Stimulated activated CD8-positive, alpha-beta memory T cell treated with anti-CD3 and anti-CD28 coated beads, Interleukin-2, amount 100 ng/mL, for 1 hour (primary cell): ENCODE measurements at places on chromosomes 12 and 14.

DNA sequence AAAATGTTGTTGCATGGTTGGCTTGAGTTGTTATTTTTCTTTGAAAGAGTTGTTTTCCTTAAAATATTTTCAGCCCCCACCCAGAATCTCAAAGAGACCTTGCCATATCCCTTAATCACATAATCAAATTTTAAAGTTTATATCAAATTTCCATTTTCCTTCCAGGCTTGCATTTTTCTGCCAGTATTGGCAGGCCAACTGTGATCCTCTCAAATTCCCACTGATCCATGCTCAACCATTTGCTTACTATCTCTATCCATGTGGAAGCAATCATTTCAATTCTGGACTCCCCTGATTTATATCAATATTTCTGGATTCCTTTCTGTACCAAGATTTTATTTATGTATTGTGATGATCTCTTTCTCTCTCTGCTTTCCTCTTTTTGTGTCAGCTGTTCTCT, 64.2 kb upstream of the PYGL start:
- no peak for DNase-seq

DNA sequence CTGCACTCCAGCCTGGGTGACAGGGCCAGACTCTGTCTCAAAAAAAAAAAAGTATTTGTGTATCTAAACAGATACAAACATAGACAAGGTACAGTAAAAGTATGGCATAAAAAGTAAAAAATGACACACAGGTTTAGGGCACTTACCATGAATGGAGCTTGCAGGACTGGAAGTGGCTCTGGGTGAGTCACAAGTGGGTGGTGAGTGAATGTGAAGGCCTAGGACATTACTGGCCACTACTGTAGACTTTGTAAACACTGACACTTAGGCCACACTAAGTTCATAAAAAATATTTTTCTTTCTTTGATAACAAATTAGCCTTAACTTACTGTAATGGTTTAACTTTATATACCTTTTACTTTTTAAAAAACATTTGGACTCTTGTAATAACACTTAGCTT, 38.0 kb upstream of the EIF5 start:
- no peak for DNase-seq

DNA sequence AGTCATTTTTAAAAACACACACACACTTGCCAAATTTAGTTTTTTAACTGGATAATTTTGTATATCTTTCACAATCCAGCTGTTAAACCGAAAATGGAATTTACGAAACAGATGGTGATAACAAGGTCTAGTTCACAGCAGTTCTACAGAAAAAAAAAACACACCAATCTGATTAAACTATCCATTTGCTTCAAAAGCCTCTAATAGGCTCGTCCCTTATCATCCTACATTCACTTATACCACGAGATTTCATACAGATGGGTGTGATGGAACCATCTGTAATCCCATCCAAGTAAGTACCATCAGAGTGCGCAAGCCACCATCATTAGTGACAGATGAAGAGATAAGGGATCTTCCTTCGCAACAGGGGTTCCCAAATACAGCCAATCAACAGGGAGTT, 20.1 kb downstream of the GCH1 start:
- DNase-seq: no peak

DNA sequence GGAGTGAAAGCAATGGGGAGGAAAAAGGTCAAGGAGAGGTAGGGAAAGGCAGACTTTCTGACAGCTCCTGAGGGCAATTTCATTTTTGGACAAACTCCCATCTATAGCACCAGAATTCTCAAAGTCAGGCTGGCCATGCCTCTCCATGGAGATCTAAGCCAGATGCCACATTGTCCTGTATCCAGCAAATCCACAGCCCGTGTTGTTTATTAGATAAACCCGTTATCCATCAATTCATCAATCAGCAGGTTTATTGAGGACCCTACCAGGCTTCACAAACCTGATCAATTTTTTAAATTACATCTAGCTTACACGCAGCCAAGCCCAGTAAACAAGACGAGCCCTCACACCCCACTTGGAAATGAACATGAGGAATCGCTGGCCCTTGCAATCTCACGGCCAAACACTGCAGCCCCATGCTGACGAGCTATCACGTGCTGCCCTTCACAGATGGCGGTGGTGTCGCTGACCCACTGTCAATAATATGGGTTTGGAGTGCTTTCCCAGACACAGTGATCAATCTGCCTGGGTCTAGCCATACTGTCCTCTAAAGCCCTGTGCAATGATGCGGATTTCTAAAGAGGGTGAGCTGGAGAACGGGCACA, 332.9 kb downstream of the DPF3 start:
- no peak for DNase-seq

- DNase-seq: no peak
These were observed 282.3 kb upstream of the DIO2 start for GRCh38 chr14:80493620-80494019.

GRCh38 chr12:32486158-32486557, 86.8 kb downstream of the FGD4 start:
- DNase-seq: no peak

- no peak for DNase-seq
These were observed 45.8 kb upstream of the ATP23 start for GRCh38 chr12:57895389-57896114.

GRCh38 chr14:88426271-88426670, 40.8 kb downstream of the SPATA7 start:
- DNase-seq: no peak

GRCh38 chr14:55118761-55119160, 10.3 kb upstream of the LGALS3 start:
- DNase-seq: no peak

- DNase-seq: no peak
These were observed 72.0 kb upstream of the VRK1 start for GRCh38 chr14:96725232-96725631.

GRCh38 chr14:52701223-52701622, 5.8 kb upstream of the PSMC6 start:
- no peak for DNase-seq

GRCh38 chr12:117844114-117844830, 124.5 kb downstream of the KSR2 start:
- no peak for DNase-seq

GRCh38 chr12:52323416-52324152, 2.4 kb upstream of the KRT83 start:
- no peak for DNase-seq

- peak; percentile 47 for DNase-seq
These were observed at the start of gene CMAS for GRCh38 chr12:22046090-22046967. Gene CMAS (plus strand): TSS chr12:22046218. CDS start chr12:22046304, 86 bp downstream.

GRCh38 chr14:55425091-55425490, 13.5 kb upstream of the ATG14 start:
- no peak for DNase-seq

DNA sequence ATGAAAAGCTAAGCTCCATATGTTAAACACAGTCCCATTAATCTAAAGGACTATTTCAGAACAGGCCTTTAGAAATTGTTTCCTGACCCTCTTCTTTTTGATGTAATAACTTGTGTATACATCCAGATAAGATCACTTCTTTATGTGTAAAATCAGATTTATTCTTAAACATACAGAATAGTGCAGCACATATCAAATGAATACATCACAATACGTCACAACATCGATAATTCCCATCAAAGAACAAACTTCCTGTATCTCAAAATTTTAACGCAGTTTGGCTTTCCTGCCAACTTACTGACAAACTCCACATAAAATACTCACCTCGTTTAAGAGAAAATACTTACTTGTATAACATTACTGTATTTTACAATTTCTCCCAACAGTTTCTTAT, 108.7 kb downstream of the ITPR2 start:
- no peak for DNase-seq
